ENCODE measurements at places on chromosomes 3 and 15.

DNA sequence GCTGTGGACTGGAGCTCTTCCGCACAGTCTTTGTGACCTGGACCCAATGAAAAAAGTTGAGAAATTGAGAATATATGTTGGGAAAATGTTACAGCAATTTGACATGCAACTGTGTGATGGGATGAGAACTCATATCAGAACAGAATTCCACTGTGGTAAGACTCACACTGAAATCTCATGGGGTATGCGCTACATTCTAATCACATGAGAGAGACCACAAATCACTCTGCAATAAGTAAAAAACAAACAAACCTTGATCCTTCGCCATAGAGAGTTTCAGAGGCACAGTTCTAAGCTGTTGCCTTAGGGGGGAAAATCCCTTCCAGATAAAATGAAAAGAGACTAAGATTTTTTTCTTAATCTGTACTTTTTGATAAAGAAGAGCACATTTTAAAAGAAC is 37.3 kb downstream of the LMCD1 start:
- H3K27me3 ChIP-seq, result no peaks in the 10 kb centered on the region
- no peak overlapping the region for H3K27ac ChIP-seq
- no peak overlapping the region for H3K4me3 ChIP-seq
- no peaks in the 10 kb centered on the region for H3K36me3 ChIP-seq

- no peaks in the 10 kb centered on the region for H3K36me3 ChIP-seq
- H3K27ac ChIP-seq, result no peak overlapping the region
- no peak overlapping the region for H3K4me3 ChIP-seq
These were observed 10.2 kb downstream of the CDCP1 start for GRCh38 chr3:45135959-45136358.

GRCh38 chr3:21256932-21257331 is 494.1 kb downstream of the ZNF385D start:
- no peak overlapping the region for H3K27ac ChIP-seq
- DNase-seq, result no peak
- no peak overlapping the region for H3K4me3 ChIP-seq
- H3K36me3 ChIP-seq, result no peaks in the 10 kb centered on the region
- H3K27me3 ChIP-seq, result no peaks in the 10 kb centered on the region
- H3K4me1 ChIP-seq, result no peaks in the 10 kb centered on the region

DNA sequence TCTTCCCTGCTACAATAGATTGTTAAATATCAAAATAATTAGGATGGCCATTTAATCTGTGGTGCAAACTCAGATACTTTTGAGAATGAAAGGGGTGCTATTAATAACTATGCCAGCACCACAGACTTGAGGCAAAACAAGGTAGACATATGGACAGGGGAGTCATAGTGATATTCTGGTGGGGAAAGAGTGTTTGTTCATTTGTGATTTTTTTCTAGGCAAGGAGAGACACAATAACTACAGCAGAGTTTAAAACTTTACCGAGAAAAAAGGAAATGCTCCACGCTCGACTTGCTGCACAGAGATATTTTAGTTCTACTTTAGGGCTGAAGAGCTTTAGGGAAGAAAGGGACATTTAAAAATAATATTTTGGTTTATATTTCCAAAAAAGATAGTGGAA is 611.2 kb upstream of the GRM7 start:
- no peaks in the 10 kb centered on the region for H3K27me3 ChIP-seq
- no peaks in the 10 kb centered on the region for H3K4me1 ChIP-seq
- no peak overlapping the region for H3K4me3 ChIP-seq
- H3K36me3 ChIP-seq, result no peaks in the 10 kb centered on the region

DNA sequence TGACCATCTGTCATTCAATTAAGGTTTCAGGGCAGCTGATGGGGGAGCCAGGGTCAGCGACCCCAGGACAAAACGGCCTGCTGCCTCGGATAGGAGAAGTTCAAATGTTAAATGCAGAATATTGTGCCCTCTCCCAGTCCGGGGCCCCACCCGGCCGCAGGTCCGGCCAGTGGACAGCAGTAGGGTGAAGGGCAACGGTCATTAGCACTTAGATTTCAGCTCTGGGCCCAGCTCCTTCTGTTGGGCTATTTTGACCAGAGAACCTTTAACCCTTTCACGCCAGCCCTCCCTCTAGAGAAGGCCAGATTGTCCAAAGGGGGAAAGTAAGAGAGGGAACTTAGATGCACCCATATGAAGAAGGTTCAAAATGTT is 16.1 kb upstream of the ONECUT1 start:
- peak overlapping the region; percentile 35 for H3K4me3 ChIP-seq
- H3K4me1 ChIP-seq, result peaks cover 12% of the 10 kb centered on the region
- H3K36me3 ChIP-seq, result no peaks in the 10 kb centered on the region

DNA sequence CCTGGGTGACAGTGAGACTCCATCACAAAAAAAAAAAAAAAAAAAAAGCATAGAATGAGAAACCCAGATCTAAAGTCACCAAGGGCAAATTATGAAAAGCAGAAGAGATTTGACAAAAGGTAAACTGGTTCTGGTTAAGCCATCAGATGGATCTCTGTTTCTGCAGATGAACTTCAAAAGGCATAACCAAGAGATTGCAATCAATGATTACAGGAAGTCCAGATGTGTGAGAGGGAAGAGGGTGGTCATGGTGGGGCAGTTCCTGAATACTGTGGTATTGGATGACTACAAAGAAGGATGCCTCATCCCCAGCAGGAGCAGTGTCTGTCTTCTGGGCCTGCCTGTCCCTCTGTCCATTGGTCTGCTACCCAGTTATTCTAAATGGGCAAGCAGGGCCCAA is 3.8 kb downstream of the P4HTM start:
- H3K27me3 ChIP-seq, result no peaks in the 10 kb centered on the region
- H3K36me3 ChIP-seq, result no peaks in the 10 kb centered on the region
- no peak for DNase-seq
